ENCODE measurements at places on chromosomes 6 and 20.
A peak's percentile ranks its signal among the peaks of the same experiment; 100 is the strongest.

- no peak for DNase-seq
These were observed 1.1 kb downstream of the OCSTAMP start for GRCh38 chr20:46549188-46549972.

DNA sequence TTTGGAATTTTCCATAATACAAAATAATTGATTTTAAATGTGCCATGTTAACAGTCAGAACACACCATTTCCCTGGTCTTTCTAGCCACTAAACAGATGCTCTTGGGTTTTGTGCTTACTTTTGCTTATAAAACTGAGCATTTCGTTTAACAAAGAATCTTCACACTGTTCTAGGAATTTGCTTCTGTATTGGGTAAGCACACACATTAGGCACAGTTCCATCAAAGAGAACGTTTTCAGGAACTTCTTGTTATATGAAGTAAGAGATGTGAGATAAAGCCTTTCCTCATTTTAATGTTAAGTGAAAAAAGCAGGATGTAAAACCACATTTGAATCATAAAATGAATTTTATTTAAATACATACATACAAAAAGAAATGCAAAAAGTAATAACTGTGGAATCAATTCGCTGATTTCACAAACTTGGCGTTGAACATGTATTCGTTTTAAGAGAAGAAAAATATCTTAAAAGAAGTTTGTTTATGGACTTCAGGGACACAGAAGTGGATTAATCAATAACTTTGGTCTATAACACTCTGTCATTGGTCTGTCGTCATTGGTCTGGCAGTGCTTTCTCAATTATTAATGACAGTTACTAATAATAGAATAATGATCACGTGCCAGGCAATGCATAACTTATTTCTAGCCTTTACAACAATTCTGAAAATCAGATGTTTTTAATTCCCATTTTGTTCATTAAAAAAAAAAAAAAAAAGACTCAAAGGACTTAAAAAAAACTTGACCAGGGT, 199.9 kb upstream of the PRDM1 start:
- no peak for DNase-seq

DNA sequence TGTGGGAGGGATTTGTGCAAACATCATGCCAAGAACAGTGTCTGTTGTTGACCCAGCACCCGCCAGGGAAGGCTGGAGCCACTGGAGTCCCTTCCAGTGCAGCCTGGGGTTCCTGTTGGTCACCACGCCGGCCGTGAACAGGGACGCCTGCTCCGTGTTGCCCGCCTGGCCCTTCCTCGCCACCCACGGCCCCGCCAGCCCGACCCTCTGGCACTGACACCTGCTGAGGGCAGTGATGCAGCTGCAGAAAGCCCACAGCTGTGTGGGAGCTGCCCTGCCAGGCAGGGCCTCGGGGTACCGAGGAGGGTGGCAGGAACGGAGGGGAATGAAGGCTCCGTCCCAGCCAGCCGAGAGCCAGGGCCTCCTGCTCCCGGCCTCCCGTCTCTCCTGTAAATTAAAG, 75.5 kb upstream of the SLCO4A1 start:
- DNase-seq = no peak

DNA sequence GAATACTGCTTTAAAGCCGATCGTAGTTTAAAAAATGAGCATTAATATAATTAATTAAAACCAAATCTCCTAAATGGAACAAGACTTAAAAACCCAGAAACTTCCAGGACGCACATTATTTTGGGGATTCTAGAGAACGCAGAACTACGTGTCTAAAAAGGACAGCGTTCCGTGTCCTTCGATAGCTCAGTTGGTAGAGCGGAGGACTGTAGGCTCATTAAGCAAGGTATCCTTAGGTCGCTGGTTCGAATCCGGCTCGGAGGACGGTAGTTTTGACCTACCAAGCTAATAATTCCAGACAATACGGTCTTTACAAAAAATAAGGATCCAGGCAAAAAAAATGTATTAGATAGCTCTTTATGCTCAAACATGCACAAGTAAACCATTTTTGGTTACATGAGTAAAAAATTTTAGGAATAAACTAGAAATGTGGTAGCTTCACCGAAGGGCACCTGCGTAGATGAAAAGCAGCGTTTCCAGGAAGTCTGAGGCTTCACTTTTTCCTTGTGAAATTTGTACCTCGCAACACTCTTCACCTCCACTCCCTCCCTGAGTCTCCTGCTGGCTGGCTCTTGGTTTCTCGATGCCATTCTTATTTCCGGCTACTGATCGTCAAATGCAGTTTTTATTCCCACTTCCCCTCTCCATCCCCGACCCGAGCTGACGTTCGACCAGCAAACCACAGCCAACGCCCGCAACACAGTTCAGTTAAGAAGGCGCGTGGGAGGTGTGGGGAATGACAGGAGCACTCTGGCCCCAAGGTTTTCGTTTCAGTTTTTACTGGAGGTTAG, 19.6 kb upstream of the ABT1 start:
- DNase-seq = no peak

GRCh38 chr6:6696867-6697531, 108.5 kb downstream of the LY86 start:
- no peak for DNase-seq

- DNase-seq = no peak
These were observed 64.0 kb downstream of the ZNF217 start for GRCh38 chr20:53529658-53530057.

DNA sequence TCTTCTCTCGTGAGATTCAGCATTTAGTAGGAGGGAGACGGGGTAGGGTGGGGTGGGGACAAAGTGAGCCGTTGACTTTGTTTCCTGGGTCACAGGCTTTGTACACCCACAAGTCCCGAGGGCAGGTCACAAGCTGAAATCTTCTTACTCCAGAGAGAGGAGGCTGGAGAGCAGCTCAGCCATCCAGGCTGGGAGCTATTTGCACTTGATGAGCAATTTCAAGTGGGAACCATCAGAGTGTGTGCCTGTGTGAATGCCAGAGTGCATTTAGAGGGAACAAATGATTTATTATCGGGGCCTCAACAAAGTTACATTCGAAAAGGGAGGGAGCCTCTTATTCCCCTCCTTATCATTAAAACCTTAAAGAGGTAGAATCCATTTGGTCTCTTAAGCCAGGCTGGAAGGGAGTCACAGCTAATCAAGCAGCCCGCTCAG, 155.7 kb upstream of the JARID2 start:
- DNase-seq = no peak

GRCh38 chr6:168706471-168707177, 265.6 kb downstream of the SMOC2 start:
- DNase-seq = no peak

- DNase-seq = peak; percentile 24
These were observed 59.8 kb downstream of the NEDD9 start for GRCh38 chr6:11172501-11173327.

- no peak for DNase-seq
These were observed 33.2 kb downstream of the ADA start for GRCh38 chr20:44618318-44618731.

DNA sequence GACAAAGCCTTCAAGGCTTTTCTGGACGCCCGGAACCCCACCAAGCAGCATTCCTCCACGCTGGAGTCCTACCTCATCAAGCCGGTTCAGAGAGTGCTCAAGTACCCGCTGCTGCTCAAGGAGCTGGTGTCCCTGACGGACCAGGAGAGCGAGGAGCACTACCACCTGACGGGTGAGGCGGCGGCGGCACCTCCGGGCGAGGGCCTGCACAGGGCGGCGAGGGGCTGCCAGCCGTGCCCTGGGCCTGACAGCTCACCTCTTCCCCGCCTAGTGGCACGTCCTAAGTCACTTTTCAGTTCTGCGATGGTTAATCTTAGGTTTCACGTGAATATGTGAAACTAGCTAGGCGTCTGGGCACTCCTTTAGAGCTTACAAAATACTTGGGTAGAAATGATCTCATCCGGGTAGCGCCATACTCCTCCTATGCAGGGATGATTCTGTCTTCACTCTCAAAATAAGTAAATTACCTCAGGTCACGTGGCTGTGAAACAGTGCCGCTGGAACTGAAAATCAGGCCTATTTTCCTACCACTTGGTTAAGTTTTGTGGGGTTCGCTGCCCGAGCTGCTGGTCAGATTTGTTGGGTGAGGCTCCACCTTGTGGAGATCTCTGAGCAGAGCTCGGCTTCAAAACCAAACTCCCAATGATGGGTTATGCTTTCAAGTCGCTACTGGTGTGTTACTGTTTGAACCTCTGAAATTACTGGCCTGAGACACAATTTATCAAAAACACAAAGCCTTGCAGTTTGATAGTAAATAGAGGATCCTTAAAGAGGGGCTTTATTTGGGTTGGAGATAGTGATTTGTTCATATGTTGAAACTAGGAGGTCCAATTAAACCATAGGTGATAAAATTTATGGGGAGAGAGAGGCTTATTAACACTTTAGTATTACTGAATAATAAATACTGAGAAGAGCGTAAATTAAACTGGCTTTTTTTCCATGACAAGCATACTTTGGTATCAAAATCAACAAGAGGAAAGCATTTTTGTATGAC, 15.5 kb upstream of the CLDN20 start:
- DNase-seq = peak; percentile 49

DNA sequence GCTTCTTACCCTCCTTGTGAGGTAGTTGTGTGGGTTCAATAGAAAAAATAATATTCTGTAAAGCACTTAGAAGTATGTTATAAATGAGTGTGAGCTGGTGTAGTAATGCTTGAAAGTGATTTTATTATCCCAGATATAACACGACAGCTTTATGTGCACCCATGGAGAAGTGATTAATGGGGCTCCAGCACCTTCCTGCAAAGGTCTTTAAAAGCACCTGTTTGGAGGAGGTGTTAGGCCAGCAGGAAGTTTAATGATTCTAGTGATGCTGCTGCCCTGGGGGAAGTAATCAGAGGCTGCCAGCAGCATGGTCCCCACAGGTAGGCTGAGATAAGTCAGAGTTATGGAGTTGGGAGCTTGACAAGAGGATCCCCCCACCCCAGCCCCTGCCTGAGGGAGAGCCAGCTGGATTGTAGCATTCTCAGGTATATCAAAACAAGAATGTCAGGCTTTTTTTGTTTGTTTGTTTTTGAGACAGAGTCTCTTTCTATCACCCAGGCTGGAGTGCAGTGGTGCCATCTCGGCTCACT, 166.3 kb downstream of the PHACTR1 start:
- no peak for DNase-seq

DNA sequence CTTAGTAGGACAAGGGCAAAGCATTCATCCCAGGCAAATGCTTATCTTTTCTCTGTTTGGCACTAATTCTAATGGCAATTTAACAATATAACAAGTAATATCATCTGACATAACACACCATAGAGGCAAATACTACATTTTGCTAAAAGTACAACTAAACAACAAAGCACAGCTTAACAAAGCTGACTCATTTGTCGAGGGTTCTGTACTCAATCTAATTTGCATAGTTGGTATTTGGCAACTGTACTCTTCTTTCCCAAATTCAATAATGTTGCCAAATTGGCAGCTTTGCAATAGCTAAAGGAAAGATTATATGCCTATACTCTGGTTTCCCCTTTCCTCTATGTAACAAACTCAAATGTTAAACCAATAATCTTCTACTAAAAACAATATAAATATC, 461.0 kb downstream of the PKHD1 start:
- DNase-seq = no peak

DNA sequence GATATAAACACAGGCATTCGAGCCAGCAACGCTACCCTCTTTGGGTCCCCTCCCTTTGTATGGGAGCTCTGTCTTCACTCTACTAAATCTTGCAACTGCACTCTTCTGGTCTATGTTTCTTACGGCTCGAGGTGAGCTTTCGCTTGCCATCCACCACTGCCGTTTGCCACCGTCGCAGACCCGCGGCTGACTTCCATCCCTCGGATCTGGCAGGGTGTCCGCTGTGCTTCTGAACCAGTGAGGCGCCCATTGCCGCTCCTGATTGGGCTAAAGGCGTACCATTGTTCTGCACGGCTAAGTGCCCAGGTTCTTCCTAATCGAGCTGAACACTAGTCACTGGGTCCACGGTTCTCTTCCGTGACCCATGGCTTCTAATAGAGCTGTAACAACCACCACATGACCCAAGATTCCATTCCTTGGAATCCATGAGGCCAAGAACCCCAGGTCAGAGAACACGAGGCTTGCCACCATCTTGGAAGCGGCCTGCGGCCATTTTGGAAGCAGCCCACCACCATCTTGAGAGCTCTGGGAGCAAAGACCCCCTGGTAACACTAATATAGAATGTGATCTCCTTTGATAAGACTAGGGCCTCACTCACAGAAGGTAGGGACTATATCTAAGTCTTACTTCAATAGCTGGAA, 973 bp downstream of the UBD start:
- DNase-seq = no peak

GRCh38 chr6:2745246-2745645, 5.5 kb downstream of the MYLK4 start:
- DNase-seq = no peak

DNA sequence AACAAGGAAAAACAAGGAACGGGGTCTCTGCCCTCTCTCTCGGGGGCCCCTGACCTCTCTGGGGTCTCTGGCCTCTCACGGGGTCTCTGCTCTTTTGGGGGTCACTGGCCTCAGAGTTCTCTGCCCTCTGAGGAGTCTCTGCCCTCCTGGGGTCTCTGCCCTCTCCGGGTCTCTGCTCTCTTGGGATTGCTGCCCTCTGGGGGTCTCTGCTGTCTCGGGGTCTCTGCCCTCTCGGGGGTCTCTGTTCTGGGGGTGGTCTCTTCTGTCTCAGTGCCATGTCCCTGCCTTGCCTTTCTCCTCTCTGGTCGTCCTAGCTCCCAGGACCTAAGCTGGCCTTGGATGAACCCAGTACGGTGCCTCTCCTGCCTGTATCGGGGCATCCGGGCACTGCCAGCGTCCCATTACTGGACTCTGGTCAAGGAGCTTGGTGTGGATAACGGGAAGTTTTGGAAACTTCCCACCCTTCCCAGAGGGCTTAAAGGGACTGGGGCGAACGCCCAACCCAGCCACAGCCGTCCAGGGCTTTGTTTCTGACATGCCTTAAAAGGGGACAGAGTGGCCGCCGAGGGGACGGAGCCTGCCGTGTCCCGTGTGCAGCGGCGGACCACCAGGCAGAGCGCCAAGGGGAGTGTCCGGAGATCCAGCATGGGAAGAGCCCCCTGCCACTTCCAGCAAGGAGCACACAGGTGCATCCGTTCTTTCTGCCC, 24.7 kb upstream of the MRGBP start:
- DNase-seq = no peak

- DNase-seq = no peak
These were observed 47.2 kb downstream of the RRBP1 start for GRCh38 chr20:17634661-17635331.

GRCh38 chr20:50467174-50467573, 43.0 kb upstream of the PTPN1 start:
- no peak for DNase-seq

- DNase-seq = no peak
These were observed 4.3 kb downstream of the EEF1A2 start for GRCh38 chr20:63494420-63495166.

DNA sequence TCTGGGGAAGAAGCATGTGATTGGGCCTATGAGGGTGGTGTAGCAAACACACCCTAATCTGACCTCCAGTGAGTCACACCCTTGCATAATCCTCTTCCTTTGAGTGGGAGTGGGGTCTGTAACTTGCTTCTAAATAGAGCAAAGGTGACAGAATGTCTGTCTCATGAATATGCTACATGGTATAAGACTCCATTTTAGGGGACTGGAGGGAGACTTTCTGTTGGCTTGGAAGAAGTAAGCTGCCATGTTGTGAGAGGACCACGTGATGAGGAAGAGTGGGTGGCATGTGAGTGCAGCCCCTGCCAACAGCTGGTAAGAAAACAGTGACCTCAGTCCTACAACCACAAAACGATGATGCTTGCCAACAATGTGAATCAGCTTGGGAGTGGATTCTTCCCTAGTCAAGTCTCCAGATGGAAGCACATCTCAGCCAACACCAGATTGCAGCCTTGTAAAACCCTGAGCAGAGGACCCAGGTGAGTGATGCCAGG, 3.7 kb downstream of the AK9 start:
- DNase-seq = no peak

GRCh38 chr20:63053432-63054102, 46.8 kb upstream of the BHLHE23 start:
- DNase-seq = no peak

All from GM12891 (cell line).